Fibroblast of pulmonary artery (primary cell): ENCODE measurements at places on chromosomes 12 and 14.

DNA sequence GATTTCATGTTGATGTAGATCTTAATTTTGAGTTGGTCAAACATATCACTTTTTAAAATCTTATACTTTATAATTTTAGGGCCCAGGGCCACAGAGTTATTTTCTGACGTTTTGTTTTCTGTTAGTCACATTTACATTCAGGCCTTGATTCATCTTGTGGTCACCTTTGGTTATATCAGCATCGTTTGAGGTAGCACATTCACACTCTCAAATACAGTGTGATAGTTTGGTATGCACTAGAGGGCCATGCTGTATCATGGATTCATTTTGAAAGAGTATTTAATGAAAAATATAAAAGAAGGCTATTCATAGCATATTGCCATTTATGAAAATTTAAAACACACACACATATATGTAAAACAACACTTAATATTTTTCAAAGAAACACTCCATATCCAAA, 274.6 kb downstream of the RAD51B start:
- no peak for DNase-seq

- DNase-seq: no peak
Observed at GRCh38 chr14:83047059-83047830, 1513.6 kb upstream of the SEL1L start.

DNA sequence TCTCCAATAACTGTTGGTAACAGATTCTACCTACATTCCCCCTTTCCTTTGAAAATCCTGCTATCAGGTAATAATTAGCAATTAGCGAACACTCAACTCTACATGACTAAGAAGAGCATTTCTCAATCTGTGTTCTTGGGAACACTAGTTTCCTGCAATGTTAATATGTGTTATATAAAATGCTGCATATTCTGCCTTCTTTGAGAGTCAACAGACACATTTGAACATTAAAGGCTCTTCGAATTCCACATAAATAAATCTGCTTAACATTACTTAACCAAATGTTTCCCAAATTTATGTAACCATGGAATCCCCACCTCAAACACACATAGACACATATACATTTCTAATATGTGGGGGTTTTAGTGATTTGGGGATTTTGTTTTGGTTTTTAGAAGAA, 41.2 kb upstream of the G2E3 start:
- DNase-seq: no peak

- peak; percentile 55 for DNase-seq
Observed at GRCh38 chr14:102849526-102850379, 72.5 kb downstream of the TRAF3 start.

DNA sequence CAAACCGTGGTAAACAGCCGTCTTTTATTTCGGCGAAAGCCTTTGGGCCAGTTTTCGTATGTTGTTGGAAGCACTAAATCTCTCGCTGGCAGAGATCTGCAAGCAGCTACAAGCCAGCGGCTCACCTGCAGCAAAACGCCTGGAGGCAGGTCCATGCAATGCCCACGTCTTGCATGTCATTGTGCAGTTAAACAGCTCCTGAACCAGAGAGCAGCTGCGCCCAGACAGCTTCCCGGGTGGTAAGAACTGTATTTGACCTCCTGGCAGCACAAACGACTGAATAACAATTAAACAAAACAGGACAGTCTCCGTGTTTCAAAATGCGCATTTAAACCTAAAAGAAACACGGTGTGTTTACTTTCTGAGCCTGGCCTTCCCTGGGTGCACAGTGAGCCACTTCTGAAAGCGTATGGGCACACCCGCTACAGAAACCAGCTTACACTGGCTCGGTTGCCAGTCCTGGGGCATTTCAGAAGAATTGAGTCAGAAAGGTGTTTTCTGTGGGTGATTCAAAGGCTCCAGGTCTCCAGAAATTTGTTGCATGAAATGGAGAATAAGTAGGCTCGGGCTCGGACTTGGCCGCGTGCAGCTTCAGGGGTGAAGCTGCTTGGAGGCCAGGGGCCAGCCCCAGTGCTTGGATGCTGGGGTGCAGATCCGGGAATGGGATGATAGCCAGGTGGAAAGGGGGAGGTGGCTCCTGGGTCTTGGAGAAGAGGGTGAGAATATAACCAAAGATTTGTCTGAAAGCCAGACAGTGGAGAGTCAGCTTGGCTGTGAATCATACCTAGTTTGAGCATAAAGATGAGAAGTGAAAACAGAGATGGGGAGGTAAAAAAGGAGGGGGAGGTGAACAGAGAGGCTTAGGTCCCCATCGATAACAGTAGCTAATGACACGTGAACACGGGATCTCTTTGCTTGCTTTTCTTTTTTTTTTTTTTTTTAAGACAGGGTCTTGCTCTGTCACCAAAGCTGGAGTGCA, 24.9 kb upstream of the FZD10 start:
- no peak for DNase-seq

- no peak for DNase-seq
Observed at GRCh38 chr12:100503228-100503628, 29.6 kb downstream of the NR1H4 start.

DNA sequence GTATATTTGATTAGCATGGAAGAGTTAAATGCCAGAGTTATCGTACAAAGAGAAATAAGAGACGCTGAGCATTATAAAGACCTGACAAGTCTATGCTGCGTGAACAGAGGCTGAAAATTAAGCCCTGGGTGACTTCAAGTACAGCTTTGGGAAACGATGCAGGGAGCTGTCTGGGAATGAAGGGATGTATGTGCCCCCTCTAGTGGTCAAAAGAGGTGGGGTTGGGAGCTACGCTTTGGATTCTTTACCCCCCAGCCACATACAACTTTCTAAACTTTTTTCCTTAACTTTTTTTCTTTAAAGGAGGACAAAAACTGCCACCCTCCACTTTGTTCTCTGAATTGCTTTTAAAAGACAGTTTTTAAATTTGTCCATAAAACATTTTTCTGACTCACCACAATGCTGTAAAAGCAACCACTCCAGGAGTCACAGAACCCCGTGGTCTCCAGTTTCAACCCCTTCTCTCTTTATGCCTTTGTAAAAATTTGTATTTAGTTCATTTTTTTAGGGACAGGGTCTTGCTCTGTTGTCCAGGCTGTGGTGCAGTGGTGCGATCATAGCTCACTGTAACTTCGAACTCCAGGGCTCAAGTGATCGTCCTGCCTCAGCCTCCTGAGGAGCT, 59.4 kb downstream of the ZNF664 start:
- DNase-seq: peak; percentile 83

- DNase-seq: peak; percentile 20
Observed at GRCh38 chr12:94718114-94718513, 67.8 kb upstream of the TMCC3 start.

DNA sequence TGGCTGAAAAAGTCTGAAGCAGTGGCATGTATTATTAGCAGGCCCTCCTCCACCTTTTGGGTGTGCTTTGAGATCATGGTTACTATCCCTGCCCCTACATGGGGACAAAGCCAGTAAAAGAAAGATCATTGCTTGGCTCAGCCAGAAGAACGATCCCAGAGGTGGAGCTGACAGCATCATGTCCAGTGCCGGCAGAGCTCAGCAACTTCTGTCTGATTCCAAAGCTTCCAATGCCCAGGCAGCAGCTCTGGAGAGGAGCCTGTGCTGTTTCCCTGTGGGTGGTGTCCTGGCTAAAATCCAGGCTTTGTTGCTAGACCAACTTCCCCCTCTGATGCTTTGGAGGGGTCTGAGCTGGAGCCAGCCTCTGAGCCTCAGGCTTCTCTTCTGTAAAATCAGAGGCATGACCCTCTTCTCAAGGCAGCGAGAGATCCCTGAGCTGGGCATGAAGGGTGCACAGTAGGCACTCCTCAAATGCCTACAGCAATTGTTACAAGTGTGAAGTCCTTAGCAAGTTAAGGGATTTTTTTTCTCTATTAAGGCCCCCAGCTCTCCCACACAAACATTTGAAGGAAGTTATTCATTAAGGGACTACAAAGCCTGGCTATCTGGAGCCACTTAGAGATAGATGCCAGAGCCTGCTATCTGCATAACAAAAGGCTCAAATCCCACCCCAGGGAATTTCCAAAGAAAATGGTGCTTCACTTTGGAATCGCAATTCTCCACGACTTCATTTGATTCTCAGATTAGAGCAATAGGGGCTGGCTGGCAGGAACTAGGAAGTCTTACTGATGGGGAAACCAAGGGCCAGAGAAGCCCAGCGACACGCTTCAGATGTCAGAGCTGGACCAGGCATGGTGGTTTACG, 10.9 kb upstream of the GSC start:
- DNase-seq: no peak

DNA sequence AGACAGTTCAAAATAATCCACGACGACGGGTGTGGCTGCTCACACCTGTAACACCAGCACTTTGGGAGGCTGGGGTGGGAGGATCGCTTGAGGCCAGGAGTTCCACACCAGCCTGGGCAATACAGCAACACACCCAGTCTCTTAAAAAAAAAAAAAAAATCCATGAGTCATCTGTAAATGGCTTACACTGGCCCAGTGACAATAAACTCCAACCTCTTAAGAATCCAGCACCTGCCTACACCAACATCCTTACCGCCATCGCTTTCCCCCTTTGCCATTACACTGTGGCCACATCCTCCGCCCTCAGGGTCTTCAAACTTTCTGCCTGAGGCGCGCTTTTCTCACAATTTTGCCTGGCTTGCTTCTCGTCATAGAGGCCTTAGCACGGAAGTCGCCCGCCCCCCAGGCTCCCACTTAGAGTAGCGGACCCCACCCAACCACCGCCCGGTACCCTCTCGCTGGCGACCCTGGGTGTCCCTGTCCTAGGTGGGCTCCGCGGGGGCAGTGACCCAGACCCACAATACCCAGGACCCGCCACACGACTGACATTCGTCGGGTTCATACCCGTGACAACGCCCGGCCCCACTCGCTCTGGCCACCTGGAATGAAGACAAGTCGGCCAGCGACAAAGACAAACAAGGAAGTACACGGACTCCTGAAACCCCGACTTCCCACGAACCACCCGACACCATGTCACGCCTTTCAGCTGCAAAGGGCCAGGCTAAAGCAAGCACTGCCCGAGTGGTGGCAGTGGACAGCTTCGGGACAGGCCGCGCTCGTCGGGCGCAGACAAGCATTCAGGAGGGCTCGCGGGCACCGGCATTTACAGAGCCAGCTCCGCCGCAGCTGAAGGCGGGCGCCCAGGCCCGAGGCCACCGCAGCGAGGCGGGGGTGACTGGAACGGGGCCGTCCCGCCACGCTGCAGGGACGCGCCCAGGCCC, 636 bp downstream of the GOLGA3 start:
- peak; percentile 71 for DNase-seq

DNA sequence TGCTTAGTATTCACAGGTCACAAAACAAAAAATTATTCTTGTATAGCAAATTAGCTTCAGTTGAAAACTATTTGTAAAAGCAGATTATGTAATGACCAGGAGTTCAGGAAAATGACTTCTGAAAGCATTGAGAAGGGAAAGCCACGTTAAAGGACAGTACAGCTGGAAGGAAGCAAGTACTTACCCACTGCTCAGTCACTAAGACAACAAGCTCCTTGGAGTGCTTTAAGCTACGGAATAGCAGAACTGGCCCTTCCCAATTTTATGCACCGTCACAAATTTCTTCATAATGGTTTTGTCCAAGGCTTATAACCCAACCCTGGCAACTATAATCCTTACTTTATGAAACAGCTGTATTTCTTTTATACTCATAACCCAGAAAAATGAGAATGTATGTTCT, 13.0 kb upstream of the SNAPC1 start:
- DNase-seq: no peak

- DNase-seq: no peak
Observed at GRCh38 chr12:65825507-65826352, 1.4 kb downstream of the HMGA2 start.

- no peak for DNase-seq
Observed at GRCh38 chr12:69401940-69402339, 42.4 kb downstream of the YEATS4 start.

GRCh38 chr14:52494444-52494843, 57.9 kb downstream of the TXNDC16 start:
- DNase-seq: peak; percentile 48

DNA sequence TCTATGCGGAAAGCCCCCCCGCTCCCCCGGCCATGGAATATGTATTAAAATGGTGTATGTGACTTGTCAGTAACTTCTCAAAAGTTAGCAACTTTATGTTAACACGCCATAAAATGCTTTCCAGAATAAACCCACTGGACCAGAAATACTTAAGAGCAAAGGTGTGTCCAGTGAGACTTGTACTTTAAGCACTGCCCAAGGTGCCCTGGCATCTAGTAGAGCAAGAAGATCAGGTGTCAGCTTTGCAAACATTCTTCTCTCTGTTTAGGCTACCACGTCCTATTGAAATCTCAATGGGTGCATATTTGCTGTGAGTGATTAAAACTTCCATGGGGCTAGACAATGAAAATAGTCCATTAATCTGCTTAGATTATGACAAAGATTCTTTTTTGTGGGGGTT, 201.2 kb downstream of the ESR2 start:
- no peak for DNase-seq

GRCh38 chr12:103578926-103579325, 8.1 kb upstream of the STAB2 start:
- DNase-seq: no peak

DNA sequence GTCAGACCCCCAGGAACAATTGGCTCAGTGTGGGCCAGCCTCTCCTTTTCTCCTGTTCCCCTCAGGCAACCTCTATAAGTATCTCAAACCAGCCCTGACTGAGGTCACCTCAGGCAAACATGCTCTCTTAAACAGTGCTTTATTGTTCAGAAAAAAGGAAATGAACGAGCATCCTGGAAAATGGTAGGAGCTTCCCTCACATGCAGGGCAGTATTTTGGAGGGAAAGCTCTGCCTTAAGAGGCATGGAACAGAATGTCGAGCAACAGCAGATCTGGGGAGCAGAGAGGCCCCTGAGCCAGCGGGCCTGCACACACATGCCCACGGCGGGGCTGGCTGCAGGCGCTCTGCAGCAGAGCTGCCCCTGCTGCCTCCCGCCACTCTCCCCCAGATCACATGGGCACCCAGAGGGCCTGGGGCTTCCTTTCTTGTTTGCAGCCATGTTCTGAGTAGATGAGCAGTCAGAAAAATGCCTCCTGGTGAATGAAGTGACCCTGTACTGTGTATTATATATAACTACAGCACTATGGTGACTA, 42.0 kb downstream of the MOK start:
- peak; percentile 57 for DNase-seq

- no peak for DNase-seq
Observed at GRCh38 chr14:72663076-72663487, 230.8 kb downstream of the DPF3 start.
